ENCODE measurements at places on chromosomes 4 and X. TPM values are rescaled to one million over a fixed set of nuclear protein-coding genes. Genes with fewer than 3 reads are reported as not detected.
A peak's percentile ranks its signal among the peaks of the same experiment; 100 is the strongest.

The PITX2 gene
- total RNA-seq: 7.8 TPM

The GPR143 gene
- not detected for total RNA-seq

The PAGE1 gene
- total RNA-seq: 1.1 TPM

The FHIP1A gene
- 3.6 TPM for total RNA-seq

The MAGEB10 gene
- total RNA-seq: 0.10 TPM

The KLHL13 gene
- 4.6 TPM for total RNA-seq

The SERPINA7 gene
- total RNA-seq: not detected

The GPRASP1 gene
- 0.27 TPM for total RNA-seq

DNA sequence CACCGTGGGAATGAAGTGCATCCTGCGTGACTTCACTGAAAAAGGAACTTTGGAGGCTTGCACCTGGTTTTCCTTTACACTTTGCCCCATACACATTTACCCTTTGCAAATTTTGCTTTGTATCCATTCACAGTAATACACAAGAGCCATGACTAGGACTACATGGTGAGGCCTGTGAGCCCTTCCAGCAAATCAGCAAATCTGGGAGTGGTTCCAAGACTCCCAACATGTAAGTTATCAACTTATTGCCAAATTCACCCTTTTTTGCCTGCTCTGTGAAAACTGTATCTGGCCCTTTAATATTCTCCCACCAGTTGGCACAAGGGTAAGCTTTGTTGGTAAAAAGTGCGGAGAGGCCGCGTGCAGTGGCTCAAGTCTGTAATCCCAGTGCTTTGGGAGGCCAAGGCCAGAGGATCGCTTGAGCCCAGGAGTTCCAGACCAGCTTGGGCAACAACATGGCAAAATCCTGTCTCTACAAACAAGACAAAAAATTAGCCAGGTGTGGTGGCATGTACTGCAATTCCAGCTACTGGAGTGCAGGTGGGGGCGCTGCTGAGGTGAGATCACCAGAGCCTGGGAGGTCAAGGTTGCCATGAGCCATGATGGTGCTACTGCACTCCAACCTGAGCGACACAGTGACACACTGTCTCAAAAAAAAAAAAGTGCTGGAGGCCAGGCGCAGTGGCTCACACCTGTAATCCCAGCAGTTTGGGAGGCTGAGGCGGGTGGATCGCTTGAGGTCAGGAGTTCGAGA is 5.0 kb downstream of the PRMT9 start:
- no peak for DNase-seq

- DNase-seq: peak; percentile 53
Observed at GRCh38 chrX:57929373-57929772, 19.1 kb upstream of the ZXDA start.

GRCh38 chr4:121688261-121688660 is 8.5 kb downstream of the ANXA5 start:
- DNase-seq: no peak

DNA sequence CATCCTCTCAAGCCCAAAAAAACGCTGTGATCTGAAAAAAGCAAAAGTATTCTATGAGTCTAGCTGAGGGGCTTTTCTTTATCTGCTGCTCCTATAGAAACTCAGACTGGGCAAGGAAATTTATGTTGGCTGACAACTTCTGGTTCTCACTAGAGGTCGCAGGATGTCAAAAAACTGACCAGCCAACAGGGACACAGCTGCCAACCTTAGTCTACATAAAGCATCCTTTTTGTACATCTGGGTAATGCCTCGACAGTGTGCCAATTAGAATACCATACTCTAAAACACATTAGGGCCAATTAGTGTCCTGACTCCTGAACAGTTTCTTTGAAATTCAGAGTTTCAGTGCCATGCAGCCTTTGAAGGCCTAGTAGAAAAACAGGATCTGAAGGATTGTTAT is 8.8 kb upstream of the TLL1 start:
- peak; percentile 41 for DNase-seq

DNA sequence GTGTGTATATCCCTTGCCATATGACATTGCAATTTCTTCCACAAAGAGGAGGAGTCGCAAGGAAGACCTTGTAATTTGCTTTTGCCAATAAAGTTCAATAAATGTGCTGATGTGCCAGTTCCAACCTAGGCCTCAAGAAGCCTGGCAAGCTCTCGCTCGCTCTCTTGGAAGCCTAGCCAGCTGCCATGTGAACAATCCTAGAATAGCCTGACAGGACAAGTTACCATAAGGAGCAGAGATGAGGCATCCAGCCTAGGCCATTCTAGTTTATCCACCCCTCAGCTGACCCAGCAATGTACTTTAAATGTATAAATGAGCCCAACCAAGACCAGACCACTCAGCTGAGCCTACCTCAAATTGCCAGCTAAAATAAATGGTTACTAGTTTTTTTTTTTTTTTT is 145.7 kb upstream of the QRFPR start:
- DNase-seq: no peak

- DNase-seq: no peak
Observed at GRCh38 chr4:139838811-139839210, 173.2 kb downstream of the MGST2 start.

DNA sequence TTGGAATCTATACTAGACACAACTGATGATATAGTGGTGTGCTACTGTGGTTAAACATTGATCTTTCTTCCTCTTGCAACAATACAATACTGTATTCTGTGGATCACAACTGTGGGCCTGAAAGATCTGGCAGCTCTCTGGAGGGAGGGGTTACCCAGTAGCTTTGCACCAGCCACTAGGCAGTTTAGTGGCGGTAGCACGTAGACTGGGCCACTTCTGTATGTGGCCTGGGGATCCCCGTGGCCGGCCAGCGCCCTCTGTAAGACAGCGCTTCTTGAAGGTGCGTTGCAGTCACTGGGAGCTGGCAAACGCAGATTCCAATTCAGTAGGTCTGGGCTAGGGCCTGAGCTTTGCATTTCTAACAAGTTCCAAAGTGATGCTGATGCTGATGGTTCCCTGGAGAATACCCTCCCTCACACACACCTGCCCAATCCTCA is 168.6 kb downstream of the MGST2 start:
- no peak for DNase-seq

DNA sequence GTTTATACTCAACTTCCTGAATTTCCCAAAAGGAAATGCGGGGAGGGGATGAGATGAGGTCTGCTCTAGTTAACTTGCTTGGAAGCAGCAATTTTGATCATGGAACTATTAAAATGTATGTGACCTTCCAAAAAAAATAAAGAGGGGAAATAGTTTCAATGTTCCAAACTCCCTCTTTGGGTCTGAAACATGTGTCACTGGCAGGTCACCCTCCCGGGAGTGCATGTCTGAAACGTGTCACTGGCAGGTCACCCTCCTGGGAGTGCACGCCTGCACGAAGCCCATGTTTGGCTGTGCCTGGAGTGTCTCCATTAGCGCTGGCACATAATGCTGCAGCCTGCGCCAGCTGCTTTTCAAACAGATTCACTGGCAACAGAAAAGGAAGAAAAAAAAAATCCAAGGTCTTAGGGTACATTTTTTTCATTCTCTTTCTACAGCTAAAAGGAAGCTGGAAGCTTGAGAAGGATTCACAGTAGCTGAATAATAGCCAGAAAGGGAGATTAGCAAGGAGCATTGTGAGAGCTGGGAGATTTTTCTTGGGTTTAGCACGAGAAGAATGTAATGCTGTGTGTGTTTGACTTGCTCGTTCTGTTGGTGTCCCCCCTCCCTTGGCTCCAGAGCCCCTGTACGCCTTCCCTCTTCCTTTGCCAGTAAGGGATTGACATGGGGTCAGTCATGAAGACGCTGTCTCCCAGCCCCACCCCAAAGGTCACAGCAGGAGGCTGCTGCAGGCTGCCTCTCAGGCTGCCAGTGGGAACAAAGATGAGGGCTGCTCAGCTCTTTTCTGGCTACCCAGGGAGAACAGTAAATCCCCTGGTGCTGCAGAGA is 39.2 kb upstream of the TLR3 start:
- DNase-seq: no peak

DNA sequence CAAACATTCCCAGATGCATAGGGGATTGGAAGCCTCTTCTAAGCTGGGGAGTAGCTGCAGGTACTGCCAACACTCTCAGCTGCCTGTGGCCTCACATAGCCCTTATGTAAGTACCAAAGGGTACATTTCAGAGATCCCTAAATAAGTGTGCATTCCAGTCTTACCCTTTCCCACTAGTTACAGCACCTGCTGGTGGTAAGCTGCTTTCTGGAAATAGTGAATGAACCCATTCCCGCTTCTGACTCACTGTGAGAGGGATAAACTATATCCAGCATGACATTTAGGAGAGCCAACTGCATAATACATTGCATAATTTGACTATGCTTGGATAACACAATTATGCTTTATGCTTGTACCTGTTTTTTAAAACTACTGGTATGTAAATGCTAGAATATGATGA is 149.0 kb downstream of the FAM13A start:
- no peak for DNase-seq

- no peak for DNase-seq
Observed at GRCh38 chrX:139720979-139721378, 13.0 kb upstream of the MCF2 start.

DNA sequence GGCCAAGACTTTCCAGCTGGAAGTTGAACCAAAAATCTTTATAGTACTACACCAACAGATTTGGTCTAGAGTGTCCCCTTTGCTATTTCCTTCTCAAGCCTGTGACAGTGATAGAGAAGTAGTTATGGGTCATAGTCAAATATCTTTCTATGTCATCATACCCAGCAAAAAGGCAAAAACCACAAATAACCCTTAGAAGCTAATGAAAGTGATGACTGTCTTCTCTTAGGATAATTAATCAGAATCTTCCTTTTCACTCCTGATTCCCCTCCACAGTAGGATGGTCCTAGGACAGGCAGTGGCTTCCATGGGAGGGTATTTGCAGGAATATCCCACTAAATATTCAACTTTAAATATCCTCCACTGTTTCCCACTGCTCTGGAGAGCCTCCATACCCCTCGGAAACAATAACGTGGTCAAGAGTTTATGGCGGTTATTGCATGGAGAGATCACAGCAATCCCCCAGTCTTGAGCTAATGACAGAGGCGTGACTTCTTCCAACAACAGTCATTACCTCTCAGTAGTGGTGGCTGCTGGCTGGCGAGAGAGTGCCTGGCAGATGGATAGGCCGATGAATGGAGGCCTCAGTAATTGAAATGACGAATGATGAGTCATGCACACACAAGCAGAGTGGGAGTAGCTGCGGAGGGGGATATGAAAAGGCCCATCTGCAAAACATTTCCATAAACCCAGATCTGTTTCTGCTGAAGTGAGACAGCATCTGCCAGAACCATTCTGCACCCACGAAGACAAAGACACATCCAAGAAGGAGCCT is 154.9 kb downstream of the STK32B start:
- DNase-seq: peak; percentile 92

DNA sequence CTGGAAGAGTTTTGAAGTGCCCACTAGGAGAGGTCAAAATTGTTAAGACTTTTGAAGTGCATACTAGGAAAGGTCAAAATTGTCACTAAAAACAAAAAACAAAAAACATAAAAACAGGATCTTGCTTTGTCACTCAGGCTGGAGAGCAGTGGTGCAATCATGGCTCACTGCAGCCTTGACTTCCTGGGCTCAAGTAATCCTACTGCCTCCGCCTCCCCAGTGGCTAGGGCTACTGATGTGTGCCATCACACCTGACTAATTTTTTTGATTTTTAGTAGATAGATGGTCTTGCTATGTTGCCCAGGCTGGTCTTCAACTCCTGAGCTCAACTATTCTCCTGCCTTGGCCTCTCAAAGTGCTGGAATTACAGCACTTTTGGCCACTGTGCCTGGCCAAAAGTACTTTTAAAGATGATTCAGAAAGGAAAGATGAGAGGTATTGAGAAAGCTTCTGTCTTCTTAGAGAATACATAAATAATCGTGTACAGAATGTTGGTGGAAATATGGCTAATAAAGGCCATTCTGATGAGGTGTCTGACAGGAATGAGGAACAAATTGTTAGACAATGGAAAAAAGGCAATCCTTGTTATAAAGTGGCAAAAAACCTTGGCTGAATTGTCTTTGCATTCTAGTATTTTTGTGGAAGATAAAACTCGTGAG is 43.3 kb upstream of the STX18 start:
- DNase-seq: peak; percentile 40

DNA sequence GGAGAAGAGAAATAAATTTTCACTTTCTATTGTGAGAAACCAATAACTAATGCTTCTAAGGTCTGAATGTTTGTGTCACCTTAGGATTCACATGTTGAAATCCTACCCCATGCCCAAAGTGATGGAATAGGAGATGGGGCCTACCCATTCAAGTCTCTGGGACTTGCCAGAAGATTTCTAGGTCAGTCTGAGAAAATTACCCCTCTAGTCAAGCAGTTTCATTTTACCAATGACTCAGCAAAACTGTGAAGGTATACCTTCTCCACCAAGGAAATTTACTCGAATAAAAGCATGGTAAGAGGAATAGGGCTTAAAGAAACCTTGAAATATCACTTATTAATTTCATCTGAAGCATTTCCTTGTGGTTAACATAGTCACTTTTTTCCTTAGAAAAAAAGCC is 23.5 kb upstream of the PAPSS1 start:
- peak; percentile 4 for DNase-seq

GRCh38 chr4:85751866-85752265 is 276.9 kb downstream of the ARHGAP24 start:
- no peak for DNase-seq

GRCh38 chrX:71489540-71489939 is 43.4 kb upstream of the OGT start:
- DNase-seq: no peak

GRCh38 chrX:115257711-115258110 is 23.8 kb upstream of the LRCH2 start:
- no peak for DNase-seq

DNA sequence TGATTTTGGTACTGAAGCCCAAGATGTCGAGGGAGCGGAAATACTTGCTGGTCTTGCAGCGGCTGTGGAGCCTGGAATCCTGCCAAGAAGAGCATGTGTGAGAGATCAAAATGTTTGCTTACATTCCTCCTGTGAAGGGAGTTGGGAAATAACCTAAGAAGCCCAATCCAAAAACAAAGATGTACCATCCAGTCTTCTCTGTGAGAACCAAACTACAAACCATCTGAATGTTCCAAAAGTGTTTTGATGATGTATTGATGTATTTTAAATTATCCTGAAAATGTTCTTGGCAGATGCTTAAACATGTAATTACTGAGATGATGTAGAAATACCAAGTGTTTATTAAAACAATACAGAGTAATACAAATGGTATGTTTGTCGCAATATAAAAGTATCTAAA is 10.1 kb upstream of the ADH1A start:
- peak; percentile 54 for DNase-seq

DNA sequence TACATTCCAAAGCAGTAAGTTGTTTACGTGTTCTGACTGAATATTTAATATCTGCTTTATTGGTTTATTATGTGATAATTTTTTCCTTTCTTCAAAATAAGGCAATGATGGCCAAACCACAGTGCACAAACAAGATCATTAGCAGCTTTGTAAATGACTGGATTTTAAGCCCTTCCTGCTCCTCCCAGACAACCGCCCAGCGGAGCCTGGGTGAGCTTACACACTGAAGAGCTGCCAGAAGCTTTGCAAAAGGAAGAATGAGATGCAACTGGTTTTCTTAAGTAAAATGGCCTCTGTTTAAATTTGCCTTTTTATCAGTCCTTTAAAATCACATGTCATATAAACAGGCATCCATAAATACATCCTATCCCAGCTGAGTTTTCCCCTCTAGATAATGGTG is 52.2 kb downstream of the SPARCL1 start:
- DNase-seq: no peak
